ENCODE measurements at places on chromosomes 6 and 20.

DNA sequence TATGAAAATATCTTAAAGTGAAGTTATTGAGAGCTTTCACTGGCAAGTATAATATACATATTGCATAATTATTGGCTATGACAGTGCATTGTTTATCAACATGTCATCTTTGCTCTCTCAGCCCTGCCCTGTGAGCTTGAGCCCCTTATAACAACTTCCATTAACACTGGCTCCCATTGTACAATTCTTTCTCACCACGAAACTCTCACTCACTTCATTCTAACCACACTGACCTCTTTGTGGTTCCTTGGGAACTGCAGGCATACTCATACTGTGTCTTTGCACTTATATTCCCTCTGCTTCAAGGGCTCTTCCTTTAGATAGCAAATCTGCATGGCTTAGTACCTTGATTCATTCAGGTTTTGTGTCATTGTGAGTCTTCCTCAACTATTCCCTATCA lies 411.8 kb downstream of the CDKAL1 start:
- no peak for DNase-seq

DNA sequence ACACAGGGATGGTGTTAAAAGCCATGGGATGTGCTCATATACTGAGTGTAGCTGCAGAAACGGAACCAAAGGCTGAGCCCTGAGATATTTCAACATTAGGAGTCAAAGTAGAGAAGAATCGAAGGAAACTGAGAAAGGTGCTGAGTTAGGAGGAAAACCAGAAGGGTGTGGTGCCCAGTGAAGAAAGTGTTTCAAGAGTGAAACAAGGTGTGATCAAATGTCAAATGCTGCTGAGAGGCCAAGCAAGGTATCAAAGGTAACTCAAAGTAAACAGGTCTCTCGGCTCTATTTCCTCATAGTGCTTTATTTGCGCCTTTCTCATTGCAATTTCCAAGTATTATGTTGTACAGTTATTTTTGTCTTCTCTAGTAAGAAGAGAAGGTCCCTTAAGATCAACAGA lies 94.1 kb downstream of the PRDM1 start:
- no peak for DNase-seq

DNA sequence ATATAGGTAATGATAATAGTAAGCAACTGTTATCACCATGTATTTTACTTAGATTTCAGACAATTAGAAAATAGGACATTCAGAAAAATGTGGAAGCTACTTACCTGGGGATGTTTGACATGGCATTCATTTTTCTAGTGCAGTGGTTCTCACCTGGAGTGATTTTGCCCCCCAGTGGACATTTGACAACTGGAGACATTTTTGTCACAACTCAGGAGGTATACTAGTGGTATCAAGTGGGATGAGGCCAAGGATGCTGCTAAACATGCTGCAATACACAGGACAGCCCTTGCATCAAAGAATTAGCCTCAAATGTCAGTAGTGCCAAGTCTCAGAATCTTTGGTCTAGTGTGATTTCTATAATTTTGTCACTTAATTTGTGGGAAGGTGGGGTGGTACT lies 36.1 kb downstream of the NUS1 start:
- no peak for DNase-seq

- no peak for DNase-seq
Measured at GRCh38 chr6:20061952-20062351, 150.3 kb downstream of the MBOAT1 start.

GRCh38 chr6:6844530-6844929 lies 256.0 kb downstream of the LY86 start:
- no peak for DNase-seq

GRCh38 chr6:41344876-41345275 lies 9.5 kb downstream of the NCR2 start:
- no peak for DNase-seq

DNA sequence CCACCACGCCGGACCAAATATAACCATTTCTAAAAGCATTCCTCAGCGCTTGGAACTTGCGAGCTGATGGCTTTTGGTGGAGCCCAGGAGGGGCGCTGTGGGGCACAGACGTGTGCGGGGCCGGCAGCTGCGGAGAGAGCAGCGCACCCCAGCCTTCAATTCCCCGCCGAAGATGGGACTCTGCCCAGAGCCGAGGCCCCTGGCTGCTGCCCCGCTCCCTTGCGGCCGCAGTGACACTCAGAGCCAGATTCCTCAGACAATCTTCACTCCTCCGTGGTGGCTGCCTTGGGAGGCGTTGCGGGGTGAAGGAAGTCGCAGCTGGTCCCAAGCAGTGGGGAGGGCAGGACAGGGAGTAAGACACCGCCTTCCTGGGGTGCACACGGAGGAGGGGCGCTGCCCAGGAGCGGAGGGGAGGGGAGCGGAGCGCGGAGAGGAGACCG lies 87.7 kb downstream of the TMEM242 start:
- no peak for DNase-seq

- no peak for DNase-seq
Measured at GRCh38 chr6:168035661-168036545, 38.4 kb downstream of the KIF25 start.

GRCh38 chr6:30060606-30061091 lies 416 bp upstream of the POLR1H start:
- no peak for DNase-seq

DNA sequence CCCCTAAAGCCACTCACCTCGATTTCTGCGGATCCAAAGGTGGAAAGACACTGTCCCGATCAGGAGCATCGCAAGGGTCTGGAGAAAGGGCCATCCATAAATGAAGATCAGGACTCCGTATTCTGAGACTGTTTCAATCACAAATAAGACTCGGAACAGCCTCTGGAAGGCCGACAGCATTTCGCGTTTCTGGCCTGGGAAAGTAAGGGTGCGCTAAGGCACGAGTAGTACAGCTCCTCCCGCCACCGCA lies 44.6 kb downstream of the DPPA5 start:
- DNase-seq: peak; percentile 36

DNA sequence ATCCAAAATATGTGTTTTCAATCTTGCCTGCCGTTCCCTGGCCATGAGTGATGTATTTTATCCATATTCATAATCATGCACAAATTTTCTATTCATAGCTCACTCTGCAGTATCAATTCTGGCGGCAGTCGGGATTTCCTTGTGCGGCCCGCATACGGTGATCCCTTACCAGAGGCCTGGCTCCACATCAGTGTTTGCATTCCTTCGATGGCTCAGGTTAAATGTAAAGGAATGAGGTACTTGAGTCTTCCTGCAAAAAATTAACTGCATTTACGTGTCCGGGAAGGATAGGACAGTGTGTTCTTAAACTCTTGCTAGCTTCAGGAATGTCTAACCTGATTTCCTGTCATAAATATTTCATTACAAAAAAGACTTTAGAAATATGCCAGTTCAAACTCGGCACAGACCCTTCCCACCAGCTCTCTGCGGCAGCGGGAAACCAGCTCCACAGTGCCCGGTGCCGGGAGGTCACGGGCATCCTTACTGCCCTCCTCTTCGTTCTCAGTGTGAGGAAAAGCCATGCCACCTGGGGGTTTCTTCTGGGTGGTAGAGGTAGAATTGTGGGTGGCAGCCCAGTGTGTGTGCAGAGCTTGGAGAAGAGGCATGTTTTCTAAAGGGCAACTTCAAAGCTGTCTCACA lies 154.5 kb downstream of the MOXD1 start:
- DNase-seq: no peak

- DNase-seq: no peak
Measured at GRCh38 chr6:113651120-113651519, 206.0 kb upstream of the MARCKS start.

- DNase-seq: no peak
Measured at GRCh38 chr6:16540804-16541752, 220.2 kb downstream of the ATXN1 start.

DNA sequence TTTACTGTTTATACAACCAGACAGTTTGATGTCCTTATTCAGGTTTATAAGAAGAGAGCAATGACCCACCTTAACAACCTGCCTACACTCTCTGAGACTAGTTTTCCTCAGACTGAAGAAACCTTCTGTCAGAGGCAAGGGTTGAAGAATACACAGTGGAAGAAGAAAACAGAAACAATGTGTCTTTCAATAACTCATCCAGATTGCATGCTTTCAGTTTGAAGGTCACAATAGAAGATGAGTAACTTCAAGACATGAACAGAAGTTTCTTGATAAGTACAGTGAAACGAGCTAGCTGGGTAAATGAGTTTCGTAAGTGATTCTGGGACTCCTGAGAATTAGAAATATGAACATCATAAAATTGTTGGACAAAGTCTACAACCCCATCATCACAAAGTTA lies 141.7 kb downstream of the STXBP5 start:
- DNase-seq: no peak

- DNase-seq: no peak
Measured at GRCh38 chr6:36197739-36198221, 1.2 kb downstream of the BRPF3 start.

DNA sequence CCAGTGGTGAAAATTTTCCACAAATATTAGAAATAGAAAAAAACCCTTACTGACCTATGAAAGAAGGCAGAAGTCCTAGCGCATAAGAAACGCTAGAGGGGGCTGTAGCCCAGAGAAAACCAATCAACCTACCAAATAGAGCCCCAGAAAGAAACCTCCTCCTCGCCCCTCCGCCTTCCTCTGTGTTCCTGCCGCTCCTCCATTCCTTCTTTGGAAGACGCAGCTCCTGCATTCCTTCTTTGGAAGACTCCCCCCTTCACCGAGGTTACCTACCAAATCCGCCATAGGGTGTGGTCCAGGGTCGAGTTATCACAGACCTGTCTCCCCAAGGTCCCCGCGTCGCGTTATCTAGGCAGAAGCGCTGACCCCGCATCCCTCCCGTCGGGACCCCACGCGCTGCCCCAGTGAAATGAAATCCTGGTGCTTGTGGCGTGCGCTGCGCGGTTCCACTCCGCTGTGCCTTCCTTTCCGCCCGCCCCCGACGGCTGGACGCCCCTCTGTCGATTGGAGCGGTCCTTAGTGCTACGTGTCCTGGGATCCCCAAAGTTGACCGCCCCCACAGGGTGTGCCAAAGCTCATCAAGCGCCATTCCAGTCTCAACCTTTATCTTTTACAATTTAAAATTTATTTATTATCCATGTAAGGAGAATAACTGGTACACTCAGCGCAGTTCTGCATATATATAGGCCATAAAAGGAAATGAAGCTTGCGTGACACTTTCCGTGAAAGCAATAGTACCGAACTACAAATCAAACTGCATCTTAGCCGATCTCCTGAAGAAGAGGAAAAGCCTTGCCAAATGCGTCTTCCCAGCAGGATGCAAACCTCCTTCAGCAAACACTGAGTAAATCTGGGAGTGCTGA lies 13.0 kb downstream of the RPP21 start:
- peak; percentile 50 for DNase-seq

GRCh38 chr6:73968221-73968757 lies 272.3 kb downstream of the CD109 start:
- no peak for DNase-seq

- no peak for DNase-seq
Measured at GRCh38 chr6:118401325-118401975, 146.6 kb upstream of the PLN start.

DNA sequence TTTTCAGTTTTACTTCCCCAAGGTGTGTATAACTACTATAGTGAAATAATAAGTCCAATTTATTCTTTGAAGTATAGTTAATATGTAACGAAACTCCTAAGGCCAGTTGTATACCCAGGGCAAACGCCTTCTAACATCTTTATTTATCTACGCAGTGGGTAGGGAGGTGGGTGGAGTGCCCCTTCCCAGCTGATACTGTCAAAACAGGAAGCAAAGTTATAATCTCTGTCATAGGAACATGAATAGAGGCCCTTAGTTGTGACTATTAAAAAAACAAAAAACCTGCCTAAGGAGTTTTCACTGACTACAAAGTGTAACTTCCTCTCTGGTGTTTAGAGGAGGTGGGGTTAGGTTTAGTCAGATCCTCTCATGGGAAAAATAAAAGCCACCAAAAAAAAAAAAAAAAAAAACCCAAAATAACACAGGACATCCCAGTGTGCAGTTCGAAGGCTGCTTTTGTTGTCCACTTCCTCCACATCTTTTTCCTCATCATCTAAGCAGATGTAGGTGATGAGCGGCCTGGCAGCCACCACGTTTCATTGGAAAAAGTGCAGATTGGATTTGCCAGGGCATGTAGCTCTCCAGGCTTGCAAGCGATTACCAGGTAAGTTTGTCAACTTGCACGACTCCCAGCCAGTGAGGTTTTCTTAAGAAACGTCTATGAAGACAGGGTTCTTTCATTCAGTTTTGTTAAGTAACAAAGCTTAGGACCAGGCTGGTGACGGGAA lies 58.7 kb downstream of the UTRN start:
- no peak for DNase-seq

DNA sequence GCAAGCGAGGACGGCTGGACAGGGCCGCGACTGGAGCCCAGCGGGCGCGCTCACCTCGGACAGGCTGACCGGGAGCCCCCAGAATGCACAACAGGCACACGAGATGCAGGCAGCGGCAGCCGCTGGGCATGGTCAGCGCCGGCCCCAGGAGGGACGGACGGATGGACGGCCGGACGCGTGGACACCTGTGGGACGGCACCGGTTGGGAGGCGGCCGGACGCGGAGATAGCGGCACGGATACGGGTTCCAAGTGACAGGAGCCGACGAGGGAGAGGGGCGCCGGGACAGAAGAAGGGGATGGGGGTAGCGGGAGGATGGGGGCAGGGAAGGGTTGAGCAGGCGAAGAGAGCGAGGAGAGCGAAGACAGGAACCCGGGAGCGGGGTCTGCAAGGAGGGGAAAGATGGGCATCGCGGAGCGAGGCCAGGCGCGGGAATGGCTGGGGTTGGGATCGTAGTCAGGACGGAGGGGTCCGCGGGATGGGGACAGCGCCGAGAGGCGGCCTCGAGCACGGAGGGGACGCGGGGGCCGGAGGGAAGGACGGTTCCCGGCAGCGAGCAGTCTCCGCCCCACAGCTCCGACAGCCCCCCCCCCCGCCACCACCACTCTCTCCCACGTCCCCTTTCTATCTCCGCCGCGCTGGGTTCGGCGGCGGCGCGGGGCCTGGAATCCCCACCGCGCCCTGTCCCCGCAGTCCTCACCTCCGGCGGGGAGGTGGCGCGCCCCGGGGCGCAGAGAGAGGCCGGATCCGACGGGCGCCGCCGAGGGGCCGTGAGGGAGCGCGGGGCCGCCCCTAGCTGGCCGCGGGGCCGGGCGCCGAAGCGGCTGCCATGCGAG lies 435 bp downstream of the DLK2 start:
- peak; percentile 75 for DNase-seq

GRCh38 chr6:43665376-43665775 lies 20.5 kb downstream of the RSPH9 start:
- DNase-seq: no peak

DNA sequence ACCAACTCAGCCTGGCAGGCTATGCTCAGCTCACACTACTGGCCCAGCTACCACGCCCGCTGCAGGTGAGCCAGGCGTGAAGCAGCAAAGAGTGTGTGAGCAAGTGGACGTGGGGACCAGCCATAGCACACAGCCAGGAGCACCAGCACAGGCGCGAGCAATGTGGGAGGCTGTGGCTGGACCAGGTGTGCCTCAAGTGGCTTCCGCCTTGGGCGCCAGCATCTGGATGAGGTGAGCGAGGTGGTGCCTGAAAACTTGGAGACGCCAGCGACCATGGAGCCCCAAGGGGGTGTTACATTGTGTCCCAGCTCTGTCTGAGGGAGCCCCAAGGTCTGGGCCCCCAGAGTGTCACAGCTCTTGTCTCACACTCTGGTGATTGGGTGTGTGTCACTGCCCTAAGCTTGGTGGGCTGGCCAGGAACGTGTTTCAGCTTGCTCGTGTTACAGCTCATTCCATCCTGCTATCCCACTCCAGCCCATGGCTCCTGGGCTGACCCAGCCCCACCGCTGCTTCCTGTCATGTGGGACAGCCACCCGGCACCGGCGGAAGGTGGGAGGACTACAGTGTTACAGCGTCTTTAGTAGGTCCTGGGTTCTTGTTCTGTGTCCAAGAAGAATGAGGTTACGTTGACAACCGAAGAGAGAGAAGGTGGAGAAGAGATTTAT lies 508.0 kb upstream of the MMS22L start:
- no peak for DNase-seq

Measured in NCI-H1930 (cell line).